ENCODE measurements at places on chromosomes 12 and 14.
A peak's percentile ranks its signal among the peaks of the same experiment; 100 is the strongest.

DNA sequence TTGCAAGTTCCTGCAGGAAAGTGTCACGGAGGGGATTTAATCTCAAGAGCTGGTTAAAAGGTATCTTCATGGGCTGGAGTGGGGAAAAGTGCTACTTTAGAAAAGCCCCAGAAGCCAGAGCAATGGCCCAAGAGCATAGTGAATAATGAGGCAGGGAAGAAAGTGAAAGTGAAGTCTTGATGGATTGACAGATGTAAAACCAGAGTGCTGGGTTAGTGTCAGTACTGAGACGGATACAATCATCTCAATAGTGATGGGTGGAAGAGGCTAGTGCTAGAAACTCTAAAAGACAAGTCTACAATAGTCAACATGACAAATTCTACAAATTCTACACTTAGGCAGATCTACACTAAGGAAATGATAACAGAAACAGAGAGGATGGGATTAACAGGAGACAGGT, 68.1 kb downstream of the CIT start:
- DNase-seq: no peak

DNA sequence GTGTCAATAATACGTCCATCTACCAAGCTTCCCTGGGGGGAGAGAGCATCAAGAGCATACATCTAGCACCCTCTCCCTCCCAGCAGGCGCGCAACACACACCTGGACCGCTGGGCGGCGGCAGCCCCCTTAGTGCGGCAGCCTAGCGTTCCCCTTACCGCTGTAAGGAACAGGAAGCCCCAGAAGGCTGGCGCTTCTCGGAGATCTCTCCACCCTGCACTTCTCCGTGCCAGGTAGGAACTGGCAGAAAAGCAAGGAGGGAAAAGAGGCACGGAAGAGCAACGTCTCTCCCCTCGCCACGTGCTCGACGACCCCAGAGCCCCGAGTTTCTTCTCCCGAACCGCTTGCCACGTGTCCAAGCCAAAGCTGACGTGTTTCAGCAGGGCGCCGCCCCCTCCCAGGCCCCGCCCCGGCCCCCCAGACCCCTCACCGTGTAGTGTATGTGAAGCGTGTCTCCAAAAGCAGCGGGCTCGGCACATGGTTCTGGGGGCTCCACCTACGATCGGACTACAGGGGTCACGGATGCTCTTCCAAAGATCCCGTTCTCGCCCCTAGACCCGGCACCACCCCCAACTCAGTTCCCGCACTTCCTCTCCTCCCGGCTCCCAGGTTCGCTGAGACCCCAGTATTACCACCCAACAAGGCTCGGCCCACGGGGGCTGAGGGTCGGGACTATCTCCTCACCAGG, 532 bp downstream of the FKBP11 start:
- DNase-seq: peak; percentile 68

DNA sequence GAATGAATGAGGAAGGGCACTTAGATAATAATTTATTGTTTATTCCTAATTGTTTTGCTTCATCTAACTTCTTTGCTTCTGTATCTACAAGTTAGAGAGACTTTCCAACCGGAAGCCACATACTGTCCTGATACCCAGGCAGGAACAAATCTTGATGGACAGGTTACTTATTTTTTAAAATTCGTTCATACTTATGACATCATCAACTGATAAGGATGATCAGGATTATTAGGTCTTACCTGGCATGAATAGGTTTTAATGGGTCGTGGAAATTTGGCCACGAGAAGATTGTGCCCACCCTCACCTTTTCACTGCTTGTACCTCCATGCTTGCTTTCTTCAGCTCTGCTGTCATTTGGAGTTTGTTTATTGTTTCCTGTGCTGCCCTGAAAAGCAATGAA, 39.3 kb downstream of the SNRPF start:
- DNase-seq: no peak

GRCh38 chr14:56959869-56960268, 149.6 kb upstream of the OTX2 start:
- DNase-seq: no peak

GRCh38 chr14:104368751-104369100, 210.8 kb upstream of the C14orf180 start:
- no peak for DNase-seq

DNA sequence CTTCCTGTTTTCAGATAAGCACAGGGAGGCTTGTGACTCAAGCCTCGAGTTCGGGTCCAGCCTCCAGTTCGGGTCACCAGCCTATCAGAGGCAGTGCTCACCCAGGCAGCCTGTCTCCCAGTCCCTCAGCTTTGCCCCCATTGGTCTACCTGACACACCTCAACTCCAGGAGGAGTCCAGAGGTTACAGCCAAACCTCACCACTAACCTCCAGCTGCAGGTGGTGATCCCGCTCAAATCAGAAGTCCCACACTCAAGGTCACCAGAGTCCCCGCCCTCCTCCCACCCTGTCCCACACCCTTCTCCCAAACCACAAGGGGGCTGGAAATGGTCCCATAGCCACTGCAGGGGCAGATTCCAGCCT, 42.1 kb downstream of the KDM2B start:
- no peak for DNase-seq

DNA sequence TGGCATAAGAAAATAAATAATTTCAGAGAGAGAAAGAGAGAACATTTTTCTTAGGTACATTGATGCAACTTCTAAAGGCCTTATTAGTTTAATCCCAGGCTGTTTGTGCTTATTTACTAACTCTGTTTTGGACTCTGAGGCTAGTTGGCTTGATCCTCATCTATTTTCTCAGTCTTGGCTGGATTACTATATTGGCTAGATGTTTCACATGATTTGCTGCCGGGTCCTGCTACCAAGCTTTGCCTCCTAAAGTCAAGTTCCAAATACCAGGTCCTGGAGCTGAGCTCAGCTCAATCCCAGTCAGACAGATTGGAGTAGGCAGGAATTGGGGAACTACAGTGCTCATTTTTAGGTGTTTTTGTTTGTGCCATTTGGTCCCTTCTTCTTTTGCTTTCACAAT, 340.8 kb downstream of the BCAT1 start:
- DNase-seq: no peak

GRCh38 chr12:67006610-67007009, 262.5 kb upstream of the CAND1 start:
- no peak for DNase-seq

- DNase-seq: no peak
Observed at GRCh38 chr12:28870839-28871440, 278.1 kb upstream of the FAR2 start.

DNA sequence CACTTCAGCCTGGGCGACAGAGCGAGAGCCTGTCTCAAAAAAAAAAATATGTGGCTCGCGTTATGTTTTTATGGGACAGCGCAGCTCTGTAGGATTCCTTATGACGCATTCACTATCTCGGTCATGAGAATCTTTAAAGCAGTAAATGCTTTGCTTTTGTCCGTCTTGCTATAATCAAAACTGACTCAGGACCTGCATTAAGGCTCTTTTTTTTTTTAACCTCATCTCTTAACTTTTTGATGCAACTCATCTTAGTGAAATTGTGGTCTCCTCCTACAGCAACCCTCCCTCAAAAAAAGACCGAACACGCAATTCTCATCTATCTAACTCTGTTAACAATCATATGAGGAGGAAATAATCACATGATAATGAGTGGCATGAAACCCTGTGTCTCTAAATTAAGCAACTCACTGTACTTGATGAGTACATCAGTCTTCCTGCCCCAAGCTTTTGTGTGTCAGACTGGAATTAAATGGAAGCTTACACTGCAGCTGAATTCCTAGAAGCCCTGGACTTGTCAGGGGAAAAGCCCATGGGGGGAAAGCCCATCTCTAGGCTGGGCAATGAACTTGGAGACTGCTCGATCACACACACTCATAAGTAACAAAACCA, 4.3 kb downstream of the P2RX4 start:
- no peak for DNase-seq

GRCh38 chr14:76953311-76953945, 75.1 kb downstream of the IRF2BPL start:
- peak; percentile 29 for DNase-seq

DNA sequence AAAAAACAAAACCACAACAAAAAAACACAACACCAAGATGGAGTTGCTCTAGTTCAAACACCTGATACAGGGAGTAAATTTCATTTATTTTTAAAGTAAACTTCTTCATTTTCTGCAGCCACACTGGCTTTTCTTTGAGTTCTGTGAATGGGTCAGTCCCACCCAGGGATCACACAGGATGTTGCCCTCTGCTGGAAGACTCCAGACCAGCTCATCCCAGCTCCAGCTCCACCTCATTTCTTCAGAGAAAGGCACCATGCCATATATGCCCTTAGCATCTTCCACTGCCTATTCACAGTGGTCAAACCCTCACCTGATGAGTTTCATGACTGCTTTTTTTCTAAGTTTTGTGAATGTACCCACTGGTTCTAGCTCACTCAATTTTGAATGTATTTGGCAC, 8.0 kb downstream of the GLIPR1 start:
- no peak for DNase-seq

DNA sequence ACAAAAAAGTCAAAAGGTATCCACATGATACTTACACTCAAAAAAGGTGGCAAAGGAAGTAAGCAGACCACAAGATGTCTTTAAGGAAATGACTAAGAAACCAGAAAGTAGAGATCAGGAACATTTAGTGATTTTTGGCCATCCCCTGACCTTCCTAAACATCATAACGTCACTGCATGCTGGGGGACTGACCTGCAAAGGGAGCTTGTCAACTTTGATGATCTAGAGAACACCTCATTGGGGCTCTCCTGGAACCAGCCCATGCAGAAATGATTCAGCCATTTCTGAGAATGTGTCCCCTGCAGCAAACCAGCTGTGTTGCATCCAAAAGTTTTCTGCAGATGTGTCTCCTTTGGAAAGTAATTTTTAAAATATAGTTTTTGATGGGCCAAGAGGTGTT, 152.2 kb upstream of the RASSF8 start:
- no peak for DNase-seq

GRCh38 chr12:118827047-118827446, 154.3 kb upstream of the SRRM4 start:
- DNase-seq: no peak

DNA sequence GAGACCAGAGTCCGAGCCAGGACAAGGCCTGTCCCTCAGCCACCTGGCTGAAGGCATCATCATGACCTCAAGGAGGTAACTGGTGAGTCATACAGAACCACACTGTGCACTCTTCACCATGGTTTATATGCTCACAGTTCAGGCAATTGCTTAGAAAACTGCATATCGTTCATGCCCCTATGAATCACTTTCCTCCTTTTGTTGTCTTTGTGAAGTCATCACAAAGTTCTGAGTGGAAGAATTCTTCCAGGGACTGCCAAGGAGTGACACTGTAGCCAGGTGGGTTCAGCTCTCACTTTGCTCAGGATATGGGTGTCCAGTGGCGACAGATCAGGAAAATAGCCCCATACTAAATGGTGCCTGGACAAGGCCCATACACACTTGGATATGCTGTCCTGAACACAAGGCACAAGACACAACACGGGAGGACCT, 92.5 kb downstream of the DPF3 start:
- DNase-seq: no peak

GRCh38 chr12:75908961-75909605, 122.5 kb downstream of the PHLDA1 start:
- DNase-seq: no peak

DNA sequence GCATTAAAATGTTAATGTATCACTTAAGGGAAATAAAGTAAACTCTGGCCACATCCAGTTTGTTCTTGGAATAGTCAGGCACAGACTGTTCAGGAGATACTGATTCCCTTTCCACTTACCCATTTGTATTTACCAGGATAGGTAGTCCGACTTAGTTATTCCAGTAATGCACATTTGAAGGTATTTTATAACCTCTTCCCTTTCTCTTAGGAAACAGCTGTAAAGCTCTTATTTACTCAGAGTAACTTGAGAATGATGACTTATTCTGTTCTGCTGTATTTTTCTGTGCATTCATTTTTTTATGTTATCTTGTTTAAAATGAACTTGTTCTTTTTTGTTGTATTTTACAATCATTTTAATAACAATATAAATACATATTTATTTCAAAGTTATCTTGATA, 78.0 kb downstream of the METTL25 start:
- DNase-seq: no peak

GRCh38 chr12:110619534-110619953, 5.6 kb downstream of the TCTN1 start:
- DNase-seq: no peak

- no peak for DNase-seq
Observed at GRCh38 chr12:21774358-21775132, at the start of gene KCNJ8. KCNJ8 (minus strand) TSS chr12:21774706; CDS start chr12:21773616, 1,090 bp downstream.

DNA sequence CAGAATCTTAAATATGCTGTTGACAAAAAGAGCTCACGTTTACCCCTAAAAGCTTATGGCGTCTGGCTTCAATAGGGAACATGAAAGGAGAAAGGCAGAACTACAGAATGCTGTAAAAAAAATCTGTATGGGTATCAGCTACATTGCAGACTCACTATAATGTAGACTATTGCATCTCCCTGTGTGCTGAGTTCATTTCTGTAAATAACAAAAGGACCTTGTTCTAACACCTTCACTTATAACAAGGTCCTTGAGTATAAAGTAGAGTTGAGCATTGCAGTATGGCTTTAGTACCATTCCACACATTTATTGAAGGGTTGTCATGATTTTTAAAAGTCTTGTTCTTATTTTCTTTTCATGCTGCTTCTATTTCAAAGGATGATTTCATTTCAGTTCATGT, 165.3 kb downstream of the NPAS3 start:
- DNase-seq: no peak

- no peak for DNase-seq
Observed at GRCh38 chr12:45988264-45988663, 2.1 kb downstream of the SCAF11 start.

DNA sequence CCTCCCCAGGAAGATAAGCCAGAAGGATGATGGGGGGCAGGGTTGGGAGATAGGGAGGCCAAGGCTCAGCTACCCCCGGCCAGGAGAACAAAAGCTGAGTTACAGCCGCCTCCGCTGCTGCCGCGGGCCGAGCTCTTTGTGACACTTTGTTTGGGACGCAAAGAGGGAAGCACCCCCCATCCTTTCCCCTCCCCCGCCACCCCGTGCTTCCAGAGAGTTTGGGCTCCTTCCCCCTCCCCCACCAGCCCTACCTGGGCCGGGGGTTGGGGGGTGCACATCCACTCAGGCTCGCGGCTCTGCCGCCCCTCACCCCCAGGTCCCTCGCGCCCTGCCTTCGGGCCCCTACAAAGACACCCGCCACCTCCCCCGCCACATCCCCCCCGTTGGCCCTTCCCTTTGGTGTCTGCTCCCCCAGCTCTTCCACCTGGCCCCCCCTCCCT, 799 bp downstream of the ZNF219 start:
- no peak for DNase-seq

GRCh38 chr12:65624554-65625086, 199.7 kb upstream of the HMGA2 start:
- DNase-seq: no peak

- no peak for DNase-seq
Observed at GRCh38 chr12:5554711-5555110, 122.8 kb downstream of the NTF3 start.

DNA sequence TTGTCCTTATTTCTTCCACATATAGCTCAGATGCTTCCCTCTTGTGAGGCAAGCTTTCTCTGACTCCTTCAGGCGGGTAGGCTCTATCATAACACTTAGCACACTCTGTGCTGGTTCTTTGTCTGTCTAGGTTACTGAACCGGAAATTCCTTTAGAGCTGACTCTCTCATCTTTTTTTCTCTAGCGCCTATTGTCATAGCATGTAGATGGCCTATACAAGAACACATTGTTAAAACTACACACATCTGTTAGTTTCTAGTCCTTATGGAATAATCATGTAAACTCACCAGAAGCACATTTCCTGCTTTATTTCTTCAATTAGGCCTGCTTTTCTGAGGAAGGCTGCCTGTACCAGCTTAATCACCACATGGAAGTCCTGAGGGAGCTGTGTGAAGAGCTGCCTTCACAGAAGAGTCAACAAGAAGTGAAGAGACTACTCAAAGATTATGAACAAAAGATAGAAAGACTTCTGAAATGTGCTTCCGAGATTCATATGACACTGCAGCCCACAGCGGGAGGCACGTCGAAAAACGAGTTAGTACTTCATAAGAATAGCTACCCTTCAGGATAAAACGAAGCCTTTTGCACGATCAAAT, 143.9 kb downstream of the SYNE2 start:
- DNase-seq: no peak

All from activated T-cell treated with anti-CD3 and anti-CD28 coated beads for 1 hour (primary cell).